Natural killer cell treated with Interleukin-12 subunit alpha and Interleukin-12 subunit beta and Interleukin-15 and Interleukin-18, amount 100 ng/mL, for 72 hours (primary cell): ENCODE measurements at places on chromosomes 12 and 14. TPM values are rescaled to one million over a fixed set of nuclear protein-coding genes. Genes with fewer than 3 reads are reported as not detected.

KRT71 gene
- not detected for total RNA-seq

- no peak for DNase-seq
Measured at GRCh38 chr12:4450551-4451112, 5.0 kb upstream of the FGF6 start.

DNA sequence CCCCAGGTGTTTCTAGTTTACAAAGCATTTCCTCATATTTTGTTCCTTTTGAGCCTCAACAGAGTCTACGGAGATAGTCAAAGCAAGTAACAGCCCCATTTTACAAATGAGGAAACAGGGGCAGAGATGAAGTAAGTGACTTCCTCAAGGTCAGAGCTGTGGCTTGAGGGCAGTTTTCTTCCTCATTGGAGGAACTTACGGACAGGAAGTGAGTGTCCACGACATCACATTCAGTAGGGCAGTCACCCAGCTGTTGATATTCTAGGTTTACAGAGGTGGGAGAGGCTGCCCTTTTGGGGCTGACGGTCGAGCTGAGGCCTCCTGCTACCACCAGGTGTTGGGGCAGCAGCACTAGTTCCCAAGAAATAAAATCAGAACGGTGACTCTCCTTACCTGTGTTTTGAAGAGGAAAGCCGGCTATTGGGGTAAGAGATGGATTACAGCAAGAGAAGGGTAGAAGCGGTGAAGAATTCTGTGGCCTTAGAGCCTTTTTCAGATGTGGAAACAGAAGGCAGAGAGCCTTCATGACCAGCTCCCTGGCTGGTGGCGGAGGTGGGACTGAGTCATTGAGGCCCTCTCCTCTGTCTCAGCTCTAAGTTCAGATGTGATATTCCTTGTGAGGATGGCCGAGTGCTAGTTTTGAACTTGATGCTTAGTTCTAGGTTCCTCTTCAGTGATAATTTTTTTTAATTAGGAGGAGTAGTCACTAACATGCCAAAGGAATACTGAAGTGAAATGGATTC is 41.7 kb downstream of the SUSD6 start:
- no peak for DNase-seq

DNA sequence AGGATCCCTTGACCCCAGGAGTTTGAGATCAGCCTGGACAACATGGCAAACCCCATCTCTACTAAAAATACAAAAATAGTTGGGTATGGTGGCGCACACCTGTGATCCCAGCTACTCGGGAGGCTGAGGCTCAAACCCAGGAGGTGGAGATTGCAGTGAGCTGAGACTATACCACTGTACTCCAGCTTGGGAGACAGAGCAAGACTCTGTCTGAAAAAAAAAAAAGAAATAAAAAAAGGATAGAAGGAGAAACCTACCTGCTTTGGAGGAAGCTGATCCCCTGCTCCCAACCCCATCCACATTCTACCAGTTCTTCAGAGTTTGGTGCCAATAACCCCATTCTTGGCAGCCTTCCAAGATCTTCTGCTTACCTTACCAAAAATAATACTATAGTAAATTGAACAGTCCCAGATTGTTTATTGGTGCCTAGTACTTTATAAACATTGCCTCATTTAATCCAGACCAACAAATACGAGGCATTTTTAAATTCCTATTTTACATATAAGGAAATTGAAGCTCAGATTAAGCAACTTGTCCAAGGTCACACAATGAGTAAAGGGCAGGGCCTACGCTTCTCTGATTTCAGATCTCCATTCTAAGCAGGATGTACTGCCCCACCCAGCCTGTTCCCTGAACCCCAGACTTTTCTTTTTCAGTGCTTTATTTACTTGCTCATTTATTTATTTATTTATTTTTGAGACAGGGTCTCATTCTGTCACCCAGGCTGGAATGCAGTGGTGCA is 33.2 kb upstream of the FAM222A start:
- no peak for DNase-seq

DNA sequence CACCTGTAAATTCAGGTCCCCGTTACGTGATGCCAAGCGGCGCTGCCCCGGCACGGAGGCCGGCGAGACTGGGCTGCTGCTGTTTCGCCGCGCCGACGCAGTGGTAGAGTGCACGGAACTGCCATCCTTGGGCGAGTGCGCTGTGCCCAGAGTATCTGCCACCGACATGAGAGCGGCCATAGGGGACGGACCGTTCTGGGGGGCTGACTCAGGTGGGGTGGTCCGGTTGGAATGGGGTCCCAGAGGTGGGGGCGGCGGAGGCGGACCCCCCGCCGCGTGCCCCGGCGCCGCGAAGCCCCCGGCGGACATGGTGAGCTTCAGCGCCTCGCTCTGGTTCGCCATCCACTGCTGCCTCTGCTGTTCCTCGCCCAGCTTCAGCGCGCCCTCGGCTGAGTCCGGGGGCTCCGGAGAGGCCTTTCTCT is 2.8 kb downstream of the IRF2BPL start:
- no peak for DNase-seq

GRCh38 chr14:84375235-84375634 is 1154.7 kb upstream of the FLRT2 start:
- DNase-seq = no peak
